Stimulated activated CD8-positive, alpha-beta memory T cell treated with anti-CD3 and anti-CD28 coated beads, Interleukin-2, amount 100 ng/mL, for 48 hours (primary cell): ENCODE measurements at places on chromosomes 3 and 15.

- no peak for DNase-seq
These were observed 68.0 kb downstream of the CHL1 start for GRCh38 chr3:264394-265156.

DNA sequence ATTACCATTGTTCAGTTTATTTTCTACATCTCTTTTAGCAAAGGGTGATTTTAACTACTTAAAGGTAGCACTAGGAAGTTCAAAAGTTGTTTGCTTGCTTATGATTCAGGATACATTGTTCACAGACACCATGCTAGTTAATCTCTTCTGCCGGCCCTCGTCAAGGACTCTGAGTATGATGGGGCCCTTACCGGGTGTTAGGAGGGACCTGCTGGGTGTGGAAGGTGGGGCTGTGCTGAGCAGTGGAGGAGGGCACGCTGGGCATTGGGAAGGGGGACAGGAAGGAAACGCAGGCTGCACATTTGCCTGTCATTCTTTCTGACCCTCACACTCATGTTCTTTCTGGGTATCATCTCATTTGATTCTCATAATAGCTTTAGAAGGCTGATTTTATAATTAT, 65.1 kb upstream of the MYZAP start:
- no peak for DNase-seq

- DNase-seq, result no peak
These were observed 181.0 kb downstream of the UACA start for GRCh38 chr15:70582143-70582945.

DNA sequence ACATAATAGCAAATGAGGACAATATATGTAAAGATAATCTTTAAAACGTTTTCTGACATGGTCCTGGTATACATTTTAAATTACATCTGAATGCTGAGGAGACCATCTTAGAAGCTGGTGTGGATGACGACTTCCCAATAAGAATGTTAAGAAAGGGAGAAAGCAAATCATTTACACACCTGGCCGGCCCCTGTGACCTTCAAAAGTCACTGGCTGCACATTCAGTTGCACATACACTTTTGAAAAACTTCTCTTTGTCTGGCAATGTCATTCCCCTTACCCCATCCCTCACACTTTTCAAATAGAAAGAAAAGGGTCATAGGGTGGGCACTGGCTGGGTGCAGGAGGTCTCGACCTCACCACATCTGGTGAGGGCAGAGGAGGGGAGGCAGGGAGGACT, 391.0 kb downstream of the MECOM start:
- DNase-seq, result no peak

DNA sequence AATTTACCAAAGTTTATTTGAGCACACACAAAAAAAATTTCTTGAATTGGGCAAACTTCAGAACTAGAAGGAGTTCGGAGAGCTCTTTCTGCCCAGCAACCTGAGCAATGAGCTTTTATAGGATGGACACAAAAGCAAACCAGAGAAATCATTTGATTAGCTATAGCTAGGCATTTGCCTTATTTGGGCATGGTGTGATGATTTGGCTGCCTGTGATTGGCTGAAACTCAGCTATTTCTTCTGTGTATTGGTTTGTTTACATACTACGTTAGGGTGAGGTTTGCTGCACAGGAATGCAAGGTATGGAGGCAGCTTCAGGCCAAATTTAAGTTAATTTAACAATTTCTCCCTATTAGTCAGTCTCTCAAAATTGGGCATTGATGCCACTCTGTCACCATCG, 65.1 kb downstream of the NEK11 start:
- DNase-seq, result no peak

DNA sequence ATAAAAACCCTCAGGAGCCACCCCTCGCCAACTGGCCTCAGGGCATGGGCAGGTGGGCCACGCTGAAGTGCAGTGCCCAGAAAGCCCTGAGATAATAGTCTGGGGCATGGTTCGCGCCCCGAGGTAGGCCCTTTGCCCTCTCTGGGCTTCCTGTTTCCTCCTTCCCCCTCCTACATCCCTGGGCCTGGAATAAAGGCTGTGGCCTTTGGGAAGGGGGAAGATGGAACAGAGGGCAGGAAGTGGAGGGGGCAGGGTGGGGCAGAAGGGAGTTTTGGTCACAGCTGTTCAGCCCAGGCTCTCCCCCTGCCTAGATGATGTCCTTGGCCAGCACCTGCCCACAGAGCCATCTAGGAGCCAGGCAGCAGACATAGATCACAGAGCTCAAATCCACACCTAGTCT, 11.3 kb downstream of the CSRNP1 start:
- DNase-seq, result no peak
